ENCODE measurements at places on chromosomes 1 and 21.

DNA sequence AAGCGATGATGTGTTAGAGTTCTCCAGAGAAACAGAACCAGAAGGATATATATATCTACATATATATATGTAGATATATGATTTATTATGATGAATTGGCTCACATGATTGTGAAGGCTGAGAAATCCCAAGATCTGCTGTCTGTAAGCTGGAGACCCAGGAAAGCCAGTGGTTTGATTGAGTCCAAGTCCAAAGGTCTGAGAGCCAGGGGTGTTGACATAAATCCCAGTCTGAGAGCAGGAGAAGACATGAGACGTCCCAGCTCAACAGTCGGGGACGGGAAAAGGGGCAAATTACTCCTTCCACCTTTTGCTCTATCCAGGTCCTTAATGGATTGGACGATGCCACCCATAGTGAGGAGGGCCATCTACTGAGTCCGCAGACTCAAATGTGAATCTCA, 126.6 kb downstream of the PRDM2 start:
- DNase-seq, result no peak

DNA sequence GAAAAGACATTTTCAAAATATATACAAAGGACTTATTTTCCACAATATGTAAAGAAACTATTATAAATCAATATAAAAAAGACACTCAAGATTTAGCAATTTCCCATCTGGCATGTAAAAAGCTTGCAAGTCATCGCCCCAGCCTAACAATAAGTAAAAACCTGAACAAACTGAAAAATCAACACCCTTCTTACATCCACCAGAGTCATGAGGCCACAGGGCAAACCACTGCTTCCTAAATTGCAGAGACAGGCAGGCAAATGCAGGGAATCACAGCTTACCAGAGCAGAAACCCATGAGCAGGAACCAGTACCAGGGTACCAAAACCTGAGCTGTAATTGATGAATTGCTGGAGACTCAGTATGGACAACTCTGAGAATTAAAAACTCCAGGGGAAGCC, 16.7 kb upstream of the WNT2B start:
- no peak for DNase-seq

GRCh38 chr1:12426030-12426429, 192.0 kb downstream of the DHRS3 start:
- no peak for DNase-seq

- no peak for DNase-seq
Observed at GRCh38 chr21:43025636-43026180, 49.9 kb downstream of the CBS start.

DNA sequence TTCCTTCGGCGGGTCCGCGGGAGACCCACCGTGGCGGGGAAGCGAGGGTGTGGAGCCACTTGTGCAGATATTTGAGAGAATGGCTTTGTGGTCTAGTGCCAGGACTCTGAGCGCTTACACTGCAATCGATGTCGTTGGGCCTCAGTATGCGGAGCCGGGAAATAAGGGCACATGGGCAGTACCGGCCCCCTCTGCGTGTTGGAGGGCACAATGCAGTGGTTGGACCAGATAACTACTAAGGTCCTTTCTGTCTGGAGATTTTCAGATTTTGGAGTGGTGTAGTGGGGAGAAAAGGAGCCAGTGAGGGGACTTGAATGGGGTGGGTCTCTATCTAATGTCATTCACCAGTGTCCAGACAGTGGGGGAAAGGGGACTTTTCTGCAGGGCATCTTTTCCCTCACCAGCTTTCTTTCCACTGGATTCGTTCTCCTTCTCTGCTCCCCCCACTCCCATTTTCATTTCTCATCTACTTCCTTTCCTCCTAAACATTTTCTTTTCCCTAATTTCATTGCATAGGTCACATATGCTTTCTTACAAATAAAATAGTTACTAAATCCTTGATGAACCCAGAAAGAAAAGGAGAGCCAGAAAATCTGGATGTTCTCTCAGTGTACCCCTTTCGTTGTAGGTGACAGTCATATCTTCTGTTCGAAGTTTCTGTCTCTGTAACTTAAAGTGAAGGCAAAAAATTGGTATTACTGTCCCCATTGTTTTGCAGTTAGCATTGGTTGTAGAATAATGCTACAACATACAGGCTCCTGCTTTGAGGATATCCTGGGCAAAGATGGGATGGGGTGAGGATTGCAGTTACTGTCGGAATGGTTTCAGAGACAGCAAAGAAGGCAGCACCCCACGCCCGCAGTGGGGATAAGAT, 1.4 kb downstream of the ATF3 start:
- DNase-seq, result no peak

- DNase-seq, result no peak
Observed at GRCh38 chr1:108718927-108719655, 6.4 kb downstream of the FNDC7 start.
